Left renal cortex interstitium (tissue), 4 donors: ENCODE measurements at places on chromosomes 2 and 18. TPM values are rescaled to one million over a fixed set of nuclear protein-coding genes. Genes with fewer than 3 reads are reported as not detected.

DNA sequence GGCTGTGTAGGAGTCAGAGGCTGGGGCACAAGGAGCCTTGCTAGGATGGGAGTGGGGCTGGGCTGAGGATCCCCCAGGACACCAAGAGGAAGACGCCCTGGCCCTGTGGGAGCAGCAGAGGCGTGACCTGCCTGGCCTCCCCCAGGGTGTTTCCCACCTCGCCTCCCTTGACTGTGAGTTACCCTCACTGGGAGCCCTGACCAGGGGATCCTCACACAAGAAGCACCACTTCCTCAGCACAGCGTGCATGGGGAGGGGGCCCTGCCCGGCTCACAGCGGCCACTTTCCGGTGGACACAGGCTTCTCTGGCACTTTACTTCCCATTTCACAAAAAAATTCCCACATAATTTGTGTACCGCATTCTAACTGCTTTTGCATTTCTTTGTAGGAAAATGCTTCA is 187.7 kb downstream of the EIPR1 start:
- DNase-seq = no peak

DNA sequence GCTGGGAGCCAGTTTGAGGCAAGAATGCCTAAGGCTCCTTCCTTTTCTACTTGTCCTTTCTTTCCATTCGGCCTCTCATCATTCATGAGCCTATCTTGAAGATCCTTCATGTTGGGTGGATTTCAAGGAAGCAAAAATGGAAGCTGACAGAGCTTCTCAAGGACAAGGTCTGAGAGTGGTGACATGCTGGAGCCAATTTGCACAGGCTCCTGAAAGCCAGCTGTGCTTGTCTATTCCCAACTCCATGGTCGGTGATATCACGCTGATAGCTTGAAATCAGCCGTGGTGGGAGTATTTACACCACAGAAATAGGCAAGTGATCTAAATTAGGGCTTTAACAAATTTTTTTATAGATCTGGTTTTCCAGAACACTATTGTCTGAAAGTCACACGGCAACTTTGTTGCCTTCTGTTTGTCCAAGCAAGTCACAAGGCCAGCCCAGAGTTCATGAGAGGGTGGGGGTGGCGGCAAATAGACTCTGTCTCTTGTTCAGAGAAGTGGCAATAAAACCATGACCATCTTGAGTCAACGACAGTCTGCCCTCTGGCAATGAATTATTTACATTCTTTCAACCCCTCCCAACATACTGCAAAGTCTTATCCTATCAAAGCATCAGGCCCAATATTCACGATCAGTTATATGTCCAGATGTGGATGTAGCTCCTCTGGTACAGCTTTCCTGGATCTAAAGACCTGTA is 49.9 kb upstream of the SLC35F5 start:
- DNase-seq = no peak

GRCh38 chr18:34493099-34493544 is 217.0 kb upstream of the DTNA start:
- peak; percentile 47 for DNase-seq

- no peak for DNase-seq
Observed at GRCh38 chr2:11019614-11020013, 107.9 kb downstream of the KCNF1 start.

- no peak for DNase-seq
Observed at GRCh38 chr2:84807063-84807485, 73.8 kb downstream of the TRABD2A start.

DNA sequence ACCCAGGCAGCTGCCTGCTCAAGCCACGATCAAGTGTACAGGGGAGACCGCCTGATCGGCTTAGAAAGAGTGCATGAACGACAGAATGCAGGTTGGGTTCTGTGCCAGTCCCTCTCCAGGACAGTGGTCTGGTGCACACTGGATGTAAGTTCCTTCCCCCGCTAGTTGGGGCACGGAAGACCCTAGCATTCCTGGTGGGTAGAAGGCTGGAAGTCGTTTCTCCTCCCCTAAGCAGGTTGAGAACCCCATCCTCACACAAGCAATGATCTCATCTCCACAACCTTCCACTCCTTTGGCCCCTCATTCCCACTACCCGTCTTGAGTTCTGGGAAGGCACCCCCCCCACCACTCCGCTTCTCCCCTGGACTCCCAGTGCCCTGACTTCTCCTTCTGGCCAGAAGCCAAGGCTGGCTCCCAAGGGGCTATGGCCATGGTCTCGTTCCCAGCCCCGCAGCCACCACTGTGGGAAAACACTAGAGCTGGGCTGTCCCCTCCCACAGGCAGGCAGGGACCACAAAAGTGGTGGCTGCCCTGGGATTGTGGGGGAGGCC is 1.4 kb upstream of the ANKRD39 start:
- DNase-seq = no peak

- DNase-seq = no peak
Observed at GRCh38 chr2:12672711-12673315, 43.9 kb upstream of the TRIB2 start.

- no peak for DNase-seq
Observed at GRCh38 chr2:62293151-62293489, 97.2 kb downstream of the B3GNT2 start.

GRCh38 chr2:220893411-220893810 is 678.7 kb downstream of the EPHA4 start:
- DNase-seq = no peak

Gene MAL
- polyA plus RNA-seq = 267 TPM

Gene UGT1A7
- not detected for polyA plus RNA-seq

Gene RAB6C
- polyA plus RNA-seq = 0.77 TPM
